Activated CD8-positive, alpha-beta memory T cell treated with anti-CD3 and anti-CD28 coated beads for 24 hours (primary cell): ENCODE measurements at places on chromosomes 1 and 21.

DNA sequence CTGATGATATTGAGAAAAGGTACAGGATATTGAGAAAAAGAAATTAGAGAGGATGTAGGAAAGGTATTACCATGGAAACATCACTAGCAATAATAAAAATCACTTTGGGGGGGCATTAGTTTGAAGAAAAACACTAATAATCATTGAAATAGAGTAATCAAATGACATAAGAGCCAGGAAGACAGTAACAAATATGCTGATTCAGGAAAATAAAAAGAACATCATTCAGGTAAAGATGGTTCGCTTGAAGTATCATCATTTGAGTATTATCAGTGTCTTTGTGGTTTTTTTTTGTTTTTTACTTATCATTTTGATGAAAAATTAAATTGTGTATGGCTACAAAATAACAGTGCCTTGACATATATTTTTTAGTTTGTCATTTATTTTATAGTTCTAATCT is 164.5 kb downstream of the IFI44 start:
- DNase-seq: no peak

- DNase-seq: peak; percentile 79
Measured at GRCh38 chr1:2091611-2092604, 41.7 kb downstream of the PRKCZ start.

GRCh38 chr1:174999936-175000696 is at the start of gene CACYBP:
CACYBP (plus strand) TSS chr1:174999947; CDS start chr1:175000181, 234 bp downstream.
- peak; percentile 81 for DNase-seq

DNA sequence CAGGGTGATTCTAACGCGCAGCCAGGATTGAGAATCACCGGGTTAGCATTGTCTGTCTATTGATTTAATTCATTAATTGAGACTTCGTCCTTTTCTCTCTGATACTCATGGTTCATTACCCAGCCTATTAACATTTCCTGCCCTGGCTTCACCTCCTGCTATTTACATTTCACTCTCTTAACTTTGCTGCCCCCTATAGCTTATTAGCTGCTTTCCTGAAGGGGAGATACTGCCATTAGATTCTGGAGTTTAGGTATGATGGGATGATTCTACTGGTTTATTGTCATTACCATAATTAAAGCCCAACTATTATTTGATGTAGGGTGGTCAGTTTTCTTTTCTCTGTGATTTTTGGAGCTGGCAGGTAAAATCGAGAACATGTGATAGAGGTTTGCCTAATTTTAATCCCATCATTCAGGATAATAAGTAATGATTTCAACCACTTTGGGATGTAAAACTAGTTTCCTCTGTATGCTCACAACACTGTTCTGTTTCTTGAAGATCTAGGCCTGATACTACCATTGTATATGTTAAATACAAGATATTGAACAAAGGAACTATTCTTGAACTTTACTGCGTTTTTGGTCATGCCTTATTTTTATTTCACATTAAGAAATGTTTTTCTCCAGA is 6.4 kb downstream of the PPP2R5A start:
- no peak for DNase-seq

- DNase-seq: no peak
Measured at GRCh38 chr1:12294076-12294475, 64.2 kb downstream of the VPS13D start.

DNA sequence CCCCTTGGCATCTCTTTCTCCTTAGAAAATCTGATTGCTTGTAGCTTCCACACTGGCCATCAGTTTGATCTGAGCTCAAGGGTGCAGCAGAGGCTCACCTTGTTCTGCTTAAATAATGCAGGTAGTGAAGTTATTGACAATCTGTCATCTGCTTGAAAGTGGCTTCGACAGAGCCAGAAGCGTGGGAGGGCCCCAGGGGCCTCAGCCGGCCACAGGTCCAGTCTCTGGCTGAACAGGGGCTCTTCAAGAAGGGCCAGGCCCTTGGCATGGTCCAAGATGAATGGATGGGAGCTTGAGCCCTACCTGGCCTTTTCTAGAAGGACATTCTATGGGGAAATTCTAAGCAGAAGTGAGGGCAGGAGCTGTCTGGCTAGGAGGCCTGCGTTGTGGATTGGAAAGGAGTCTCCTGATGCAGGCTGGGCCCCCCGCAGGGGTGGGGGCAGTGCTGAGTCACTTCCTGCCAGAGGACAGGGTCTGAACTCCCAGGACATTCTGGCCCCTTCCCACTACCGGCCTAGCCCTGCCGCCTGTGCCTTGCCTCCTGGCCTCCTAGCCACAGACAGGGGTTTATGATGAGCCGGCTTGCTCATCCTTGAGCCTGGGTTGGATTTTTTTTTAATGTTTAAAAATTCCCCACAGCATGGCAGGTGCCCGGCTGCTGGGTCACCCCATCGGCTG is 162.3 kb upstream of the VAMP3 start:
- DNase-seq: no peak

- DNase-seq: no peak
Measured at GRCh38 chr21:20108016-20108415, 890.2 kb upstream of the NCAM2 start.

DNA sequence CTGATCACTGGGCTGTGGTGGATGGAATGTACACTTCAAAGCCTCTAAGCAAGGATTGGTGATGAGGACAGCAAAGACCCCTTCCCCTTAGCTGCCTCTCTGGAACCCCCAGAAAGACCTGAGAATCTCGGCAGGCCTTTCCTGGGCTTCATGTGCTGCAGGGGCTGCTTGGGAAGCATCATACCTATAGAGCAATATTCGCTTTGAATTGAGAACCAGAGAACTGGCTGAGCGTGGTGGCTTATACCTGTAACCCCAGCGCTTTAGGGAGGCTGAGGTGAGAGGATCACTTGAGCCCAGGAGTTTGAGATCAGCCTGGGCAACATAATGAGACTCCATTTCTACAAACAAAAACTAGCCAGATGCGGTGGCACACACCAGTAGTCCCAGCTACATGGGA is 22.0 kb downstream of the CSF1 start:
- DNase-seq: peak; percentile 30

GRCh38 chr1:182446033-182446669 is 3.8 kb upstream of the RGSL1 start:
- no peak for DNase-seq

DNA sequence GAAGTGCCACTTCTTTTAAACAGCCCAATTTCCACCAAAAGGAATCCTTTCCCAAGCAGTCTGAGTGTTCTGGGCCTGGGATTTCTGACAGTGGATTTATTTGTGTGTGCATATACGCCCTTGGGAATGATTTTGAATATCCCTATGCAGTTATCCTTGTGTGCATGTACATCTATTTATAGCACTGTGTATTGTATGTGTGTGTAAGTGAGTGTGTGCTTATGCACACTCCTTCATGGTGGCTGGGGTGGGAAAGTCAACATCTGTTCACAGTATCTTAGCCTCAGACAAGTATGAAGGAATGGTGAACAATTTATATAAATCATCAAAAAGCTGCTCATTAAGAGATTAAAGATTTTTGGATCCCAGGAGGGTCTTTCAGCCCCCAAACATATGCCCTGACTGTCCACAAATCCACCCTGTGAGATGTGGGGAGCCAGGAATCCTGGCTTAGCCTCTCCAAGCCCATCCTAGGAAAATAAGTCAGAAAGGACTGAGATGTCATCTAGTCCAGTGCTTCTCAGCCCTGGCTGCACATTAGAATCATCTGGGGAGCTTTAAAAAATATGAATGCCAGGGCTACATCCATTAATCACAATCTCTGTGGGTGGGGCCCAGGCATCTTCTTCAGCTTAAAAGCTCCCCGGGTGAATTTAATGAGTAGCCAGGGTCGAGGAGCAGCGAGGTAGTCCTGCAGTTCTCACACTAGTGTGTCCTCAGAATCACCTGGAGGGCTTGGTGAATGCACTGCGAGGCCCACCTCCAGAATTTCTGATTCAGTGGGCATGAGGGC is 101.4 kb downstream of the PLXNA2 start:
- DNase-seq: no peak

- DNase-seq: no peak
Measured at GRCh38 chr1:97105531-97105930, 383.9 kb downstream of the PTBP2 start.

GRCh38 chr1:228977307-228977706 is 242.0 kb downstream of the RHOU start:
- no peak for DNase-seq

GRCh38 chr1:85274969-85275453 is 1.4 kb downstream of the BCL10 start:
- no peak for DNase-seq

DNA sequence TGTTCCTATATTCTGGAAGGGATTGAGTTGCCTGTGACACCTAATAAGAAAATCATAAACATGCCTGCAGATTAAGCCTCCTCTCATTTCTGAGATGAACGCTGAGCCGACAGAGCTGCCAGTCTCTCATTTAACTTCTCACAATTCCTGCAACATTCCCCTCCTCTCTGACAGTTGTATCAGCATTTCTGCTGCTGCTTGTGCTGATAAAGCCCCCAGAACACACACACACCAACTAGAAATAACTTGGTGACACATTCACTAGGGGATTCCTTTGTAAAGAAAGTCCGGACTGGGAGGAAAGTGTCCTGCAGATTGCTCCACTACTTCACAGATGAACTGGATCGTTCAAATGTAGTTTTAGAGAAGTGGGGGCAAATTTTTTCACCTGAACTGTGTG is 437.3 kb downstream of the PLA2G4A start:
- no peak for DNase-seq

DNA sequence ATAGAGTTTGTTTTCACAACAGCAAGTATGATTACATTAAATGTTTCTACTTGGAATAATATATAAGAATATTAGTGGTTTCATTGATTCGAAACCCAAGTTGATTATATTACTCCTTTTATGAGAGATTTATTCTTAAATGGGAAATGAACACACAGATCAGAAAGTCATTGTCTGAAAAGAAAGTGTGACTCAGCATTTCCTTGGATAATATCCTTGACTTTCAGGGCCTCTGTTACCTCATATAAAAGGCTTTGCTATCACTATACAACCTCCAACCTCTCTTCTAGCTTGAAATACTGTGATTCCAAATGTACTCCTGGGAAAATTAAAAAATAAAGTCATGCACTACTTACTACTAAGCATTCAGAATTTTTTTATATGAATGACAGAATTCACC is 295.3 kb upstream of the LYPLAL1 start:
- no peak for DNase-seq

- peak; percentile 67 for DNase-seq
Measured at GRCh38 chr1:24501371-24502064, 1.1 kb upstream of the RCAN3 start.

- no peak for DNase-seq
Measured at GRCh38 chr1:9612162-9612845, 23.6 kb downstream of the TMEM201 start.

DNA sequence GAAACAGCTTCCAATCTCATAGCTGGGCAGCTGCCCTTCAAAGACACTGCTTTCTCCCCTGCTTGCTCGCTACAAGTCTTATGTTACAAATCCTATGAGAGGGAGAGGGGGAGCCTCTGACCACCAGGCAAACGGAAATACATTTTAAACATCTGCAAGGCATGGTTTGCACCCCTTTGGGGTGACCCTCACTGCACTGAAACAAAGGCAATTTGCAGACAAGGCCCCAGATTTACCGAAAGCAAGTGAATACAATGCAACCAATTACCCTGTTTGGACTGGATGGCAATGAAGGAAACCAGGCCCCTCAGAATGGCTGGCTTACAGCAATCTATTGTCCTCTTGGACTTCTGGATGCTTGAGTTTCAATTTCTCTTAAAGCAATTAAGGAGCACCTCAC is 11.8 kb upstream of the ATP13A2 start:
- no peak for DNase-seq

- no peak for DNase-seq
Measured at GRCh38 chr1:22484706-22485345, 33.2 kb downstream of the ZBTB40 start.

GRCh38 chr1:226111098-226111882 is 48.8 kb downstream of the H3-3A start:
- no peak for DNase-seq

GRCh38 chr1:225877580-225877979 is 4.6 kb downstream of the TMEM63A start:
- no peak for DNase-seq

GRCh38 chr1:89529196-89529595 is 4.6 kb downstream of the LRRC8B start:
- no peak for DNase-seq

DNA sequence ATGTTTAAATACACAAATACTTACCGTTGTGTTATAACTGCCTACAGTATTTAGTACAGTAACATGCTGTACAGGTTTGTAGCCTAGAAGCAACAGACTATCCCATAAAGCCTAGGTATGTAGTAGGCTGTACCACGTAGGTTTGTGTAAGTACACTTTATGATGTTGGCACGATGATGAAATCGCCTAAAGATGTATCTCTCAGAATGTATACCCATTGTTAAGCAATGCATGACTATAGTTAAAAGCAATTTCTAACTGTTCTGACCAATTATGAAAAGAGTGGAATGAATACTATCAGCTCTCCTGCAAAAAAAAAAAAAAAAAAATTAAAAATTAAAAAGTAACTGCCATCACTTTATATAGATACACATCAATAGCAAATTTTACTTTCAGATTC is 11.4 kb downstream of the HP1BP3 start:
- DNase-seq: no peak

GRCh38 chr1:75341537-75341936 is 207.3 kb downstream of the LHX8 start:
- no peak for DNase-seq

- no peak for DNase-seq
Measured at GRCh38 chr1:74396933-74397332, 115.5 kb downstream of the LRRC53 start.

GRCh38 chr1:53982763-53983104 is 35.3 kb downstream of the LDLRAD1 start:
- no peak for DNase-seq

DNA sequence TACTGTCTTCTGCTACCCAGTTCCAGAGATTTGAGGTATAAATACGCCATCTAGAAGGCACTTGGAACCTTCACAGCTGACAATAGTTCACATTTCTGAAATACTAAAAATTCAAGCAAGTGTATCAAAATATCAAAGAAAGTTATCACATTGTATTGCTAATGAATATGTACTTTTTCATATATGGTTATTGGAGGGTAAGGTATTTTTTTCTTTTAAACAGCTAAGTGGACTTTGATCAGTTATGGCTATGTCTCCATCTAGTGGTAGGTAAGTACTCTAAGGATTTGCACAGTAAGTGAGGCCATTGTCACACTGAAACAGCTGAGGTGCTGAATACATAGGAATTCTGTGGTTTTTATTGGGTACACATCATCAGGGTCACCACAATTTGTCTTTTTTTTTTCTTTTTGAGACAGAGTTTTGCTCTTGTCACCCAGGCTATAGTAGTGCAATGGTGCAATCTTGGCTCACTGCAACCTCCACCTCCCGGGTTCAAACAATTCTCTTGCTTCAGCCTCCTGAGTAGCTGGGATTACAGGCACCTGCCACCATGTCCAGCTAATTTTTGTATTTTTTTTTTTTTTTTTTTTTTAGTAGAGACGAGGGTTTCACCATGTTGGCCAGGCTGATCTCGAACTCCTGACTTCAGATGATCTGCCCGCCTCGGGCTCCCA is 49.1 kb upstream of the CR2 start:
- DNase-seq: no peak
